NCI-H226 (cell line): ENCODE measurements at places on chromosomes 3 and 15.

DNA sequence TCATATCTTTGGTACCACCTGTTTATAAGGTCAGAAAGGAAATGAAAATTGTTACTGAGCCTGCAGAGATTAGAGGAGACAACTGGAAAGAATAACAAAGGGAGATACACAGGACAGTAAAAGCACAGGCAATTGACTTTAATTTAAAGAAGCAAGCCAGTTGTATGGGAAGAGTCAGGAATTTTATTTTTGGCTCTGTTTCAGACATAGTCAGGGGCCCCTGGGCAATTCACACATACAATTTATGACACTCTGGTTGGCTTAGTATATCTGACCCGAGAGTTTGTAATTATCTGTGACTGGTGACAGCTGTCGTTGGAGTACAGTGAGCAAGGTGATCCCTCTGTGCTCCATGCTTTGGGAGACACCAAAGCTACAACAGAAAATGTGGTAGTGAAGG, 591.9 kb upstream of the NECTIN3 start:
- no peak for DNase-seq

DNA sequence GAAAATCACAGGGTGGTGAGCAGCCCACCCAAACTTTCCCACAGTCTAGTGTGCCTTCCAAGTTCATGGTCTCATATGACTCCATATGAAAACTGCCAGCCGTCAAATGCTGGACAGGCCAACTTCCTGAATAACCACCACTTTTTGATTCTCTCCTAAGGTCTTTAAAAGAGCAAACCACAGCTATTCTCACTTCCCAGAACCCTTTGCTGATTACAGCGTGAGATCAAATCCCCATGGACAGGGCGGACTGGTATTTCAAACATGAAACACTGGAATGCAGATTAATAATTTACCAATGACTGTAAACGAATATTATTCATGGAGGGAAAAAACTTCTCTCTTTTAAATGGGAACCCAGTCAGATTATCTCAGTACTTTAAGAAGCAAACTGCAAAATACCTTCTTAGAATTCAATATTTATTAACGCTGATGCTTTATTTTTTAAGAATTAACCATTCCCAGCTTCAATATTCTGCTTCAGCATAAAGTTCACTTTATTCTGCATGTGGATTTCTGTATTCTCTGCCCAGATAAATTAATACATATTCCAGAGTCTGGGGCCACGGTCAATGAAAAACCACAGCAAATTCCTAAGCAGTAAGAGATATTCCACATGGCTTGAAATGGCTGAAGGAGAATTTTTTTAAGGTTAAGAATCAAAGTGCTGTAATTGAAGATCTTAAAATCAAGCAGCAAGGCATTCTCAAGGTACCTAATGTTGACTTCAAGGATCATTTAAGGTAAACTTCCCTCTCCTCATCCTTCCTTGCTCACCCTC, 42.9 kb downstream of the MYO1E start:
- DNase-seq = no peak

- DNase-seq = no peak
Measured at GRCh38 chr3:191509078-191509477, 48.1 kb downstream of the PYDC2 start.

DNA sequence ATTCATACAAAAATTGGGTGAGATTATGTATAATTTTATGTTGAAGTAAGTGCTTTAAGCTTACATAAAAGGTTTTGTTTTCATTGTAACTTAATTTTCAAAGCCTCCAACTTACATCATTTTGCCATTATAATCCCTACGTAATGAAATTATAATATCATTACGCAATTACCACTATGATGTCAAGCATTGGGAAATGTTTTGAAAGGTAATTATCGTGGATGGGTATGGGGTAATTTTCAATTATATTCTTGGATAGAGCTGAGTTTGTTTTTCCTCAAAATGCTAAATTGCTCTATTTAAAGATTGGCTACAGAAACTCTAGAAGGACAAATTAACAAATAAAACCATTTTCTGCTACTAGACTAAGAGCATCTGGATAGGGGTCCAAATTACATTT, 80.2 kb upstream of the FAM3D start:
- no peak for DNase-seq

GRCh38 chr3:118137778-118138177, 896.9 kb downstream of the IGSF11 start:
- no peak for DNase-seq

DNA sequence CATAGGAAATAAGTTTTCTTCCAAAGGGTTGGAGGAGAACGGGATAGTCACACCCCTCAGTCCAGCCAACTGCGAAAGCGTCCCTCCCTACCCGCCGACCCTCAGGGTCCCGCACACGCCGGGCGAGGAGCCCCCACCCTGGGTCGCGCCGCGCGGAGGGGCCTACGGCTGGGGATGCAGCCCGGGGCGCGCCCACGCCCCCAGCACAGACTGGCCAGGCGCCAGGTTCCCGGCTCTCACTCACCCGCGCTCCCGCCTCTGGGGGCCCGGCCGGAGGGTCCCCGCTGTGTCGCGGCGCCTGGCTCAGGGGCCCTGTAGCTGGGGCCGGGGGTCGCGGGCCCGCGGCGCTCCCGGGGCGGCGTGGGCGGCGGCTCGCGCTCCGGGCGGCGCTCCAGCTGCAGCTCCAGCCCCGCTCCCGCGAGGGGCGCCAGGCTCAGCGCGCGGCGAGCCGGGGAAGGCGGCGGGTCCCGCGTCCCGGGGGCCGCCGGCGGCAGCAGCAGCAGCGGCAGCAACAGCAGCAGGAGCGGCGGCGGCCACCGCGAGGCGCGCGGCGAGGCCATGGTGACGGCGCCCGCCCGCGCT, 375 bp downstream of the HEG1 start:
- DNase-seq = no peak

GRCh38 chr3:169911272-169911671, at the start of gene SAMD7:
TSS of gene SAMD7 (plus strand) at chr3:169911572. CDS start at chr3:169919499, 7,927 bp downstream.
- DNase-seq = no peak

DNA sequence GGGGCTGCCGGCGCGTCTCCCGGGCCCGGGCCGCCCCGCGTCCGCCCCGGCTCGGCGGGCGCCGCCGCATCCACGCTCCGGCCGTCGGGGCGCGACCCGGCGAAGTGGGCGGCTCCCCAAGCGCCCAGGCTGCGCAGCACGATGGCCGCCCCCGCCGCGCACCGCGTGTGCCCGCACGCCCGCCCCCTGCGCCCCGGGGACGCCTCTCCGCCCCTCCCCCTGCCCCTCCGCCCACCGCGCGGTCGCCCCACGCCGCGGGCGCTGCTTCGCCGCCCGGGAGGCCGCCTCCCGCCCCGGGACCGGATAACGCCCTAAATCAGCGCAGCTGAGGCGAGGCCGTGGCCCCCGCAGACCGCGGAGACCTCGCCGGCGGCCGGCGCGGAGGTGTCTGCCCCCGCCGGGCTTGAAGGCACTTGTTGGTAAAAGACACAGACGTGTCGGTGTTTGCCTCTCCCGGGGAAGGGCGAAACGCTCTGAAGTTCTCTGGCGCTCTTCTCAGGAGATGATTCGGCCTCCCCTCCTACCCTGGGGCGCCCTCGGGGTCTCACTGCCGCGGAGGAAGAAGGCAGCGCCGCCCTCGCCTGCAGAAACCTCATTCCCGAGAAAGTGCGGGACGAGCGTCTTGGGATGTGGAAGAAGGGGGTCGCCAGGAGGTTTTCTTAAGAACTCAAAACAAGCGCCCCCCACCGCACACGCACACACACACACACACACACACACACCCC, at the start of gene BNC1:
Gene BNC1 (minus strand): TSS at position 106 of the 725 bp plus-strand sequence. CDS start 36 bp downstream, at position 70.
- DNase-seq = peak; percentile 83

- no peak for DNase-seq
Measured at GRCh38 chr3:44326019-44326418, 12.5 kb upstream of the TCAIM start.

- DNase-seq = peak; percentile 22
Measured at GRCh38 chr3:29215948-29216347, 64.9 kb upstream of the RBMS3 start.

GRCh38 chr3:170815340-170815739, 54.7 kb downstream of the RPL22L1 start:
- peak; percentile 39 for DNase-seq

- no peak for DNase-seq
Measured at GRCh38 chr3:149307435-149307783, 26.0 kb downstream of the TM4SF18 start.

DNA sequence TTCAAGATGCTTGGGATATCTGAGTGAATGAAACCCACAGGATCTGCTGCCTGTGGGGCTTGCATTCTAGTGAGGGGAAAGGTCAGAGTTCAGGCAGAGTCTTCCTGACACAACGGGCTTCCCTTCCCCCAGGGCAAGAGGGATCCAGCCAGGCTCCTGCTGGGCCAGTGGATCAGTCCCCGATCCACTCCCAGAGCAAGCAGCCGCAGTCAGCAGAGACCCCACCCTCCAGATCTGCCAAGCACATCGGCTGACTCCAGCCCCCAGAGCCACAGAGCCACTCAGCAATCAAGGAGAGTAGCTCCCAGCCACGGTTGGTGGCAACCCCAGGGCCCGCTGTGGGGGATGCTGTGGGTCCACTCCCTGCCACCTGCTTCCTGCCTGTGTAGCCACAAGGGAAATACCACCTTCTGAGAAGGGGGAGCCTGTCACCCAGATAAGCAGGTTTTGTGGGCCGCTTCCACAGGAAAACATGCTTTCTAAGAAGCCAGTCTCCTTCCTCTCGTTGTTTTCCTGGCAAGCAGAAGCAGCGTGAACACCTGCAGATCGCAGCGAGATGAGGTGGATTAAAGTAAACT, 44.9 kb downstream of the CPN2 start:
- DNase-seq = no peak

DNA sequence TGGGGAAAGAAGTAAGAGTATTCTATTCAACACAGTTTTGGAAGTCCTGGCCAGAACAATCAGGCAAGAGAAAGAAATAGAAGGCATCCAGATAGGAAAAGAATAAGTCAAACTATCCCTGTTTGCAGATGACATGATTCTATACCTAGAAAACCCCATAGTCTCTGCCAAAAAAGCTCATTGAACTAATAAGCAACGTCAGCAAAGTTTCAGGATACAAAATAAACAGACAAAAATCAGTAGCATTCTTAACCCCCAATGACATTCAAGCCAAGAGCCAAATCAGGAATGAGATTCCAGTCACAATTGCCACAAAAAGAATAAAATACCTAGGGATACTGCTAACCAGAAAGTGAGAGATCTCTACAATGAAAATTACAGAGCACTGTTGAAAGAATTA, 99.4 kb upstream of the MITF start:
- no peak for DNase-seq

DNA sequence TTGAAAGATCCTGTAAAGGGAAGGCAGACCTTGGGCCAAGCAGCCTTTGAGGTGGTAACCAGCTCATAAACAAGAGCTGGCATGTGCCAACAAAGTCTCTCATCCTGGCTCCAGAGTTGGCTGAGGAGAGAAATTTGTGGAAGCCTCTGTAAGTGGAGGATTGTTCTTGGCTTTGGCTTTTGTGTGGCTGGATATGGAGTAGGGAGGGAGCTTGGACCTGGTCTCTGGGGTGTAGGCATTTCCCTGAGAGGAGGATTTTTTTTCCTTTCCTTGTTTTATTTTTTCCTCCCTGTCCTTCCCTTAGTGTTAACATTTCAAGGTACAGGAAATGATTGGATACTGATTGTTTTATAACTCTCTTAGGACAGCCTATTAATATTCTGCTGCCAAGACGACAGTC, 60.8 kb downstream of the ZNF609 start:
- DNase-seq = peak; percentile 49

DNA sequence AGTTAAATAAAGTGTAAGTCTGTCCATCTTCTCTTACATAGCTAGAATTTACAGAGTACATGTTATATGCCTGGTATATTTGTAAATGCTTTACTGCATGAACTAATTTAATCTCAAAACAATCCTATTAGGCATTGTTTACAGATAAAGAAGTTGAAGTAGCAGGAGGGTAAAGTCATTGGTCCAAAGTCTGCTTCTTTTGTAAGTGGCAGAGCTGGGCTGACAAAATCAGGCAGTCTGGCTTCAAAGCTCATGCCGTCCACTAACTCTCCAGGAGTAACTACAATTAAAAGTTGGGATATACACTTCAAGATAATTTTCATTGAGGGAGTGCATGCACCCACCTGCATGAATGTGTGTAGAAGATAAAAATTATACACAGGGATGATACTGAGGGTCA, 27.3 kb downstream of the VGLL3 start:
- no peak for DNase-seq

DNA sequence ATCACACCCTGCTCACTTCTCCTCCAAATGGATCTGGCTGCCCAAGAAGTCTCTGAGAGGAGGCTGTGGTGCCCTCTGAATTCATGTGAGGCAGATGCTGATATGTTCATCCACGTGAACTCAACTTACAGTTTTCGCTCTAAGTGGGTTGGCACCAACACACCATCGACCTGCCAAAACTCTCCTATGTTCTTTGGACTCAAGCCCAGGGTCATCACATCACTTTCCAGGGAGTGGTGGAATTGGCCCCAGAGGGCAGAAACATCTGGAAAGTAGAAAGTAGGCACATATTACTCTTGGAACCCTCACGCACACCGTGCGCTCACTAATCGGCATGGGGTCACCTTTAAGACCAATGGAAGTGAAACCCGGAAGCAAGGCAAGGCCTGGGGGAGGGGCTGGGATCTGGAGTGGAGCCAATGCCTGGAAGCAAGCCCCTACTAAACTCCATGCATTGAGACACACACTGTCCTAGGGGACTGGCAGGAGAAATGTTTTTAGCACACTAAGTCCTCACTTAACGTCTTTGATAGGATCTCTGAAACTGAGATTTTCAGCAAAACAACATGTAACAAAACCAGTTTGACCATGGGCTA, 41.4 kb downstream of the SSUH2 start:
- DNase-seq = no peak

DNA sequence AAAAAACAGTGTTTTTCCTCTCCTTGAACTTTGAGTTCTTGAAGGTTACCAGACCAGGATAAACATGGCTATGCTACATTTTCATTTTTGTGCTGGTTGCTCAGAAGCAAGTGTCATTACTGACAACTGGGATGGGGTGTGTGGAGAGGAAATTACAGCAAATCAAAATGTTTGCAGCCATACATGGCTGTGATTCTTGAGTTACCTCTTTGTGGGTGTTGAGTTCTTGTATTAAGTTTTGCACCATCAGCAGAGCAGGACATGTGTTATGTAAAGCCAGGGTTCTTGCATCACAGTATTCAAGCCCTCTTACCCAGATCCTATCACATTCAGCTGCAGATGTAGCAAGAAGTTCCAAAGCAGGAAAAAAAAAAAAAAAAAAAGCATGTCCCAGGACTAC, 53.9 kb upstream of the ATOSA start:
- no peak for DNase-seq

GRCh38 chr3:101039285-101039684, 46.1 kb upstream of the ABI3BP start:
- DNase-seq = no peak

- DNase-seq = no peak
Measured at GRCh38 chr3:4972652-4973643, 6.3 kb upstream of the BHLHE40 start.

DNA sequence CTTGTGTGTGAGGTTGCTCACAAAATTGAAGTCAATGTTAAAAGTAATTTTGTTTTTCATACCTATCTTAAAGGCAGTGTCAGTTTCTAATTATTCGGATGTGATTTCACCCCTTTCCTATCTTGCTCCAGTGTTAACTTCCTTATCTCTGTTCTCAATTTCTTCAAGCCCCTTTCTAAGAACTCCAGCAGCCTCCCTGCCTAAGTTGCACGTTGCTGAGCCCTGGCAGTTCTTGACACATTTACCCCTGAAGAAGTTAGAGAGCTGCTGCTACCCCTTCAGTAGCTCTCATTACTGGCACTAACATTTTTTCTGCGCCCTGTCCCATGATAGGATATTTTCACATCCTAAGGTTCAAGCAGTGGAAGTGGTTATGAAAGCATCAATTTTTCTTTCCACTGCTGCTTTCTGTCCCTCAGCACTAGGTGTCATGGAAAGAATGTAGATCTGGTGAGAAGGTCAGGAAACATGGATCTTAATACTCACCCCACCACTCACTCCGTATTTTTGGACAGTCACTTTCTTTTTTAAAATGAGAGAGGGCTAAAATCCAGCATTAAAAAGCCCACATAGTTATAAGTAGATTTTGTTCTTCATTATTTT, 62.9 kb downstream of the OPA1 start:
- no peak for DNase-seq
